ENCODE measurements at places on chromosomes 6 and 20. TPM values are rescaled to one million over a fixed set of nuclear protein-coding genes. Genes with fewer than 3 reads are reported as not detected.

Gene OR11A1
- not detected for total RNA-seq

Gene FAM184A
- total RNA-seq: 1.4 TPM

Gene HTR1E
- total RNA-seq: not detected

Gene TNFRSF21
- 7.7 TPM for total RNA-seq

DNA sequence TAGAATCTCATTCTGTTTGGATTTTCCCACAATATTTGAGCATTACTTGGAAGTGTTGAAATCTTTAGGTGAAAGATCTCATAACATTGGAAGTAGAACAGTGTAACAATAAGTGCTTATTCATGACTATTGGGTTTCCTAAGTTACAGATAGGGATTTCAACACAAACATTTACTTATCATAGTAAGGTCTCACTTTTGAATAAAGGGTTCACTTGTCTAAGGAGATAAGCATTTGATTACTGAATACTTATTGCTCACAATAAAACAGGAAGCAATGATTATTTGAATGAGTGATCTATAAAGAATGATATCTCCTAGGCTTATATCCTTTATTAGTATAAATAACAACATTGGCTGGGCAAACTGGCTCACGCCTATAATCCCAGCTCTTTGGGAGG is 14.8 kb downstream of the DDX43 start:
- DNase-seq: no peak

- peak; percentile 27 for DNase-seq
Observed at GRCh38 chr20:4592316-4593148, 129.2 kb upstream of the PRND start.

DNA sequence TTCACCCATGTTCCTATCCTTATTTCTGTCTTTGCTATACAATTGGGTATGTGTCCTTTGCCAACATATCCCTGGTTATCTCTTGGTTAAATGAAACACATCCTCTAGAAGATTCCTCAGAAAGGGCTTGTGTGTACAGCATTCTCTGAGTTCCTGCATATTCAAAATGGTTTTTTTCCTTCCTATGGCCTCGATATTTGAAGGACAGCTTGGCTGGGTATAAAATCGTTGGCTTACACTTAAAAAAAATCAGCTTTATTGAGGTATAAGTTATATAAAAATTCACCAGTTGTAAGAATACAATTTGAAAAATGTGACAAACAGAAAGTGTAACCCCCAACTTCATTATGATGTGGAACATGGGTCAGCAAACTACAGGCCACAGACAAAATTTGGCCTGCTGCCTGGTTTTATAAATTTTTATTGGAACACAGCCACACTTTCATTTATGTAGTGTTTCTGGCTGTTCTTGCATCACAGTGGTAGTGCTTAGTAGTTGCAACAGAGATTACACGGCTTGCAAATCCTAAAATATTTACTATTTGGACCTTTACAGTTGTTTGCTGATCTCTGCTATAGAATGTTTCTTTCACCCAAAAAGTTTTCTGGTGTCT is 16.7 kb downstream of the PCMT1 start:
- peak; percentile 4 for DNase-seq

- DNase-seq: no peak
Observed at GRCh38 chr6:91328241-91328640, 741.4 kb upstream of the MAP3K7 start.
